ENCODE measurements at places on chromosomes 4 and X. TPM values are rescaled to one million over a fixed set of nuclear protein-coding genes. Genes with fewer than 3 reads are reported as not detected.

The BEX4 gene
- total RNA-seq: 45.1 TPM

DNA sequence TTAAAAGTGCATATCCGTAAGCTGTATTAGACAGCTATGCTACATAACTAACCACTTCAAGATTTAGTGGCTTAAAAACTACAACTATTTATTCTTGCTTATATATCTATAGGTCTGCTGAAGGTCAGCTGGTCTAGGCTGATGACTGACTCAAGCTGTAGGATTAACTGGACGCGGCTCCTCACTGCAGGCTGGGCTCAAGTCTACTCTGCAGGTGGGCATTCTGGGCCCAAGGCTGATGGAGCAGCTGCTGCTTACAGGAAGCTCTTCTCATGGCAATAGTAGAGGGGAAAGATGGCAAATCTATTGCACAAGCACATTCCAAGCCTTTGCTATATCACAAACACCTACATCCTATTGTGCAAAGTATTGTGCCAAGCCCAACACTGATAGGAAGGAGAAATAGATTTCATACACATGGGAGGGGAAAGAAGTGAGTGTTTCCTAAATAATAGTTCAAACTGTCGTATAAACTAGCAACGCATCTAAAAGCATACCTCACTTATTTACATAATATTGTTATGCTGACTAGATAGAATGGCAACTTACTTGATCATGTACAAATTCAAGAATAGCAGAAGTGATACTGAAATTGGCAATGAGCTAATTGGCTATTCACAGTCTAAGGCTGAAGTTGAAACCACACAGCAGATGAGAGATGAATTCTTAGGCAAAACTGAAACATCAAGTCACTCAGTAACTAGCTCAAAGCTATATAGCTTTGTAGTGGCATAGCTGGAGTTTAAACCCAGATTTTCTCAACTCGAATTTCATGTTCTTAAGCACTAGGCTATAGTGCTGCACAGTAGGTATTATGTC lies 263.8 kb downstream of the NKX6-1 start:
- DNase-seq: no peak

DNA sequence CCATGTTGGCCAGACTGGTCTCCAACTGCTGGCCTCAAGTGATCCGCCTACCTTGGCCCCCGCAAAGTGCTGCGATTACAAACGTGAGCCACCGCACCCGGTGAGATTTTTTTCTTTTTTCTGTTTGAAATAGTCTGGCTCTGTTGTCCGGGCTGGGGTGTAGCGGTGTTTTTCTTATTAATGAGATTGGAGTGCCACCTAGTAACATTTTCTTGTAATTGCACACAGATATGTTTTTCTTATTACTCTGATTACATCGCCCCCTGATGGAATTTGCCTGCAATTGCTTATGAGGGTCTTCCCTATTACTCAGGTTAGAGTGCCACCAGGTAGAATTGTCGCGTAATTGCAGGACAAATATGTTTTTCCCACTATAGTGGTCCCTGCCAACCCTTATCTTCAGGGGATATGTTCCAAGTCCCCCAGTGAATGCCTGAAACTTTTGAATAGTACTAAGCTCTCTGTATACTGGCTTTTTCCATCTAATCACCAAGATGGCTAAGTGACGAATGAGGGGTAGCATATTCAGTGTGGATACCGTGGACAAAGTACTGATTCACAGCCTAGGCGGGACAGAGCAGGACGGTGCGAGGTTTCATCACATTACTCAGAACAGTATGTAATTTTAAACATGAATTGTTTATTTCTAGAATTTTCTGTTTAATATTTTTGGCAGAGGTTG lies 8.6 kb upstream of the PDHA1 start:
- no peak for DNase-seq

DNA sequence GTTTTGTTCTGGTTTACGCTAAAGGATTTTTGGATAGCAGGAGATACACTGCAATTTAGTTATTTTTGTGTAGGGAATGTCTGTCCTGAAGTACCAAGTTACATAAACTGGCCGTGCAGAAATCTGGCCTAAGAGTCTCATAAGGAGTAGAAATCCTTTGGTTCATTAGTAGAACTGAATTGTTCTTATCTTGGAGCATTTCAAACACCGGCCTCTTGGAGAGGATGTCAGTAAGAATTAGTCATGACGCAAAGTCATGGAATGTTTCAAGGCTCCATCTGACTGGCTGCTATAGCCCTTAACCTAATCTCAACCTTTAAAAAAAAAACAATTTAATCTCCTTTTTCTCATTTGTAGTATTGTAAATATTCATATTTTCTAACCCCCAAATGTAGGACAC lies 15.2 kb downstream of the PDLIM3 start:
- DNase-seq: no peak

DNA sequence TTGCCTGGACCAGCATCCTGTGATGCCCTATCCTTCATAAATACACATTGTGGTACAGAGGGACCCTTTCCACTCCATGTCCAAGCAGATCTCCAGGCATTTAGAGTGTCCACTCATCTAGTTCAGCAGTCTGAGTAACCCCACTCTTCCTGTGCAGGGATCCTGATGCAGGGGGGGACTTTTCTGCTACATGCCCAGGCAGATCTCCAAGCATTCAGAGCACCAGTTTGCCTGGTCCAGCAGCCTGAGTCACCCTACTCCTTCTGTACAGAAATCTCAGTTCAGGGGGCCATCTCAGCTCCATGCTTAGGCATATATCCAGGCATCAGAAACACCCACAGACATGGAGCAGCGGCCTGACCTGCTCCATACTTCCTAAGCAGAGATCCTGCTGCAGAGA lies 1089.8 kb downstream of the FAT4 start:
- no peak for DNase-seq

The GUCY1B1 gene
- total RNA-seq: 2.9 TPM

The F8A2 gene
- total RNA-seq: not detected

The GAGE12J gene
- total RNA-seq: not detected

The CXCL8 gene
- total RNA-seq: not detected

DNA sequence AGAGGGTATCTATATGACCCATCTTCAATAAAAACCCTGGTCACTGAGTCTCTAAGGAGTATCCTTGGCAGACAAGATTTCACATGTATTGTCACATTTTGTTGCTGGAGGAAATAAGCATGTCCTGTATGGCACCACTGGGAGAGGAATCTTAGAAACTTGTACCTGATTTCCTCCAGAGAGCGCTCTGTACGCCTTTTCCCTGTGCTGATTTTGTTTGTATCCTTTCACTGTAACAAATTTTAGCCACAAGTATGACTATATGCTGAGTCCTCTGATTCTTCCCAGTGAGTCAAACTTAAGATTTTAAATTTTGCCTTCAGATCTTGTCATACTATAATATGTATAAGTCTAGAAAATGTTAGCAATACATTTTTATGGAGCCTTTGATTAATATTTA lies 102.8 kb downstream of the ITIH6 start:
- DNase-seq: no peak

DNA sequence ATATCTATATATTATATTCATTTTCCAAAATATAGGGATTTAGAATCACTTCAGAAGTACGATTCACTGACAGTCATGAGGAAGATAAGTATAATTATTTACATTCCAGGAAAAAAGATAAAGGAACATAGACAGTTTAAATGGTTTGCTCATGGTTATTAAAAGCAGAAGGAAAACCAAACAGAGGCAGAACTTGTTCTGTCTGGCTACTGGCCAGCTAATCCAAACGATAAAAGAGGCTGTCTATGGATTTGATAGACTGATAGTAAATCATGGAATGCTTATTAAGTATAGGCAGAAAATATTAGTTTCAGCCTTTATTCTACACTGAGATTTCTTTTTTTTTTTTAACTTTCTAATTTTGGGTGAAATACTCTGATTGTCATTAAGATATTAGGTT lies 50.2 kb downstream of the RPGR start:
- DNase-seq: no peak

- no peak for DNase-seq
Measured at GRCh38 chr4:82694046-82694445, 104.5 kb downstream of the SCD5 start.

DNA sequence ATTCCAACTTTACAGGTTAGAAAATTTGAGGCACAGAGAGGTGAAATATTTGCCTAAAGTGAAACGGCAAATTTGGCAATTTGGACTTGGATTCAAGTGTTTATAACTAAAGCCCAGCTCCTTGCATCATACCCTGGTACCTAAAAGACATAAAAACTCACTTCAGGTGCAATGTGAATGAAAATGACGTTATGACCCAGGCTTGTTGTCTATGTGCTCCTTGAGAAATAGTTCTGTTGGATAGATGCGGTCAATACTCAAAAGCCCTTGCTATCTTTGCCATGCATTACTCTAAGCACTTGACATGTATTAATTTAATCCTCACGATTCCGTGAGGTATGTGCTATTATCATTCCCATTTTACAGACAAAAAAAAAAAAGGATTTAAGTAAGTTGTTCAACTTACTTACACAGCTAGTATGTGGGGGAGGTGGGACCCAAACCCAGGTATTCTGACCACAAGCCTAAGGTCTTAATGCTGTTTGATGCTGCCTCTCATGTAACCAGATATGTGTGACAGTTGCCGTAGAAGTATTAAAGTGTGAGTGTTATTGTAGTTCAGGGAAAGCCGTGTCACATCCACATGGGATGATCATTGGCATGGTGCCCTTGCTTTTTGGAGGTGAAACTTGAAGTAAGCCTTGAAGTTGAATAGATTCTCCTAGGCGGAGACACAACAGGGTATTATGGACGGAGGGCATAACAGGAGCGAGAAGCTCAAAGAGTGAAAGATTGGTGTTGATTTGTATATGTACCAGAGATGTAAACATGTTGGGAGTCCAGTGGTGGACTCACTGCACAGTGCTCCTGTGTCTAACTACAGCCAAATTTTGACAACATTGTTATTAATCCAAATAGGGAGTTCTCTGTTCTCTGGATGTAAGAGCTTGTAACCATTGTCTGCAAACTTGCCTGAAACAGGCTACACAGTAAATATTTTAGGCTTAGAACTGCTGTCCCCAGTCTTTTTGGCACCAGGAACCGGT lies 3.1 kb downstream of the SCML1 start:
- DNase-seq: no peak

DNA sequence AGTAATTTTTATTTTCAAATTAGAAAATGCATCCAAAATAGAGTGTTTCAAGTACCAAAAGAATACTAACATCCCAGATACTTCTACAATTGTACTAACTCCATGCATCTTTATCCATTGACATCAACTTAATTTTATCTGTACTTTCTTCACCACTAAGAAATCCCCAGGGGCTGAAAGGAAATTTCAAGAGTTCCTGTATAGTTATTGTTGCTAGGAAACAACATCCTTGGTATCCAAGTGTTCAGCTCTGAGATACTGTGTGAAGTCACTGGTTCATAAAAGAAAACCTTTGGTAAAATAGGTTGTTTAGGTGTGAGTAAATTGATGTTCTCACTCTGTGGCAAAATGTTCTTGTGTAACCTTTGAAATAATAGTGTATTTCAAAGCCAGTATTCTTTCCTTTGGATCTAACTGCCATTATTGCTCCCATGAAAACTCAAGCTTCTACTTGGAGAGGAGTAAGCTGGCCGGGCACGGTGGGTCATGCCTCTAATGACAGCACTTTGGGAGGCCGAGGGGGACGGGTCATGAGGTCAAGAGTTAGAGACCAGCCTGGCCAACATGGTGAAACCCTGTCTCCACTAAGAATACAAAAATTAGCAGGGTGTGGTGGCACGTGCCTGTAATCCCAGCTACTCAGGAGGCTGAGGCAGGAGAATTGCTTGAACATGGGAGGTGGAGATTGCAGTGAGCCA lies 72.9 kb downstream of the COMMD8 start:
- no peak for DNase-seq

DNA sequence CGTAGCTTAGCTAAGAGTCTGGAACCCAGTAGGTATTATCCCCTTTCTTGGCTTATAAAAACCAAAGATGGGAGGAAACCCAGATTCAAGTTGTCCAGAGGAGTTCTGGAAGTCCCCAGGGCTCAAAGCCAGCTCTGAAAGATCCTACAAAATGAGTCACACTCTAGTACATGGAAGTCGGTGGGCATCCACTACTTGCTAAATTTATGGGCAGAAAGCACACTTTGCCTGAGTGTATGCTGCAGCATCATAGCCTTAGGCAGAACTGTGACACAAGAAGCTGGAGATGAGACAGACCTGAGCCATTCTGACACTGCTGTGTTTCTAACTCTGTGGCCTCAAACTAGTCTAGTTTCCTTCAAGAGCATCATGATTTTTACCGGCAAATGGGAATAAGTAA lies 429.3 kb downstream of the AFF2 start:
- DNase-seq: no peak

DNA sequence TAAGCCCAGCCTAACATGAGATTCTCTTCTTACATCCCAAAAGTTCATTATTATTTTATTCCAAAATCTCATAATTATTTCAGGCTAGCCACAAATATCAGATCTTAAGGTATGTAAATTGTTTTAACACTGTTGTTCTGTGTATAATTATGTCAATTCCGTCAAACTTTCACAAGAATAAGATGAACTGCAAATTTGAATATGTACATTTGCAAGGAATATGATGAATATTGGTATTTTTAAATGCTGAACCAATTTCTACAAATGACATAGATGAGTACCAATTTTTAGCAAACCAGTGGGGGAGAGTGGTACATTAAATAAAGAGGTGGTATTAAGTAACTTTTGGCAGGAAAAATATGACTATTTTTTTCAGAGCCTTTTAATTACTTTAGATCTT lies 282.3 kb upstream of the MAD2L1 start:
- DNase-seq: no peak

- DNase-seq: no peak
Measured at GRCh38 chr4:88811904-88812303, 114.3 kb upstream of the NAP1L5 start.

The PRRG1 gene
- total RNA-seq: 10.2 TPM

The NR3C2 gene
- total RNA-seq: 3.0 TPM

- DNase-seq: no peak
Measured at GRCh38 chrX:64186974-64187761, 18.3 kb downstream of the AMER1 start.

The GAGE2A gene
- total RNA-seq: not detected

DNA sequence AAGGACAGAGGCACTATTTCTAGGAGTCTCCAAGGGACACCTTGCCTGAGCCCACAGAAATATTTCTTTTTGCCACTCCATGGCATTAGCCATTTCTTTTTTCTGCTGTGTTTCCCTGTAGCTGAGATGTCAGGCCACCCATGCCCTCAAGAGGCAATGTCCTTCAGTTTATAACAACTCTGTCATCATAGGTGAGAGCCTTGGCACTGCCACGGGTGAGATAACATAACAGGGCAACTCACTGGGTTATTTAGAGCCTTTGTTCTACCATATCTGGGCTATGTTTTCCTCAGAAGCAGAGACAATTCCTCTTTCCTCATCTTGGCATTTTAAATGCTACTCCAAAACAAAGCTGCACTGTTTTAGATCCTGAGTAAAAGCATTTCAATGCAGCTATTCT lies 99.9 kb upstream of the MAOA start:
- no peak for DNase-seq

- DNase-seq: no peak
Measured at GRCh38 chrX:78957768-78958130, 12.6 kb downstream of the P2RY10 start.

- DNase-seq: no peak
Measured at GRCh38 chrX:130746077-130746476, 156.9 kb downstream of the ENOX2 start.

GRCh38 chr4:139177049-139177868 lies at the start of gene ELF2:
TSS of gene ELF2 (minus strand) at chr4:139177218. CDS start at chr4:139137701, 39,517 bp downstream.
- no peak for DNase-seq

- DNase-seq: no peak
Measured at GRCh38 chr4:19300213-19300612, 951.5 kb upstream of the SLIT2 start.
